Endothelial cell of umbilical vein (primary cell): ENCODE measurements at places on chromosomes 12 and 14. TPM values are rescaled to one million over a fixed set of nuclear protein-coding genes. Genes with fewer than 3 reads are reported as not detected.

GRCh38 chr12:79012636-79013035, 148.1 kb downstream of the SYT1 start:
- H3K4me3 ChIP-seq = no peak overlapping the region
- no peaks in the 10 kb centered on the region for H3K4me1 ChIP-seq
- no peak overlapping the region for H3K27ac ChIP-seq

DNA sequence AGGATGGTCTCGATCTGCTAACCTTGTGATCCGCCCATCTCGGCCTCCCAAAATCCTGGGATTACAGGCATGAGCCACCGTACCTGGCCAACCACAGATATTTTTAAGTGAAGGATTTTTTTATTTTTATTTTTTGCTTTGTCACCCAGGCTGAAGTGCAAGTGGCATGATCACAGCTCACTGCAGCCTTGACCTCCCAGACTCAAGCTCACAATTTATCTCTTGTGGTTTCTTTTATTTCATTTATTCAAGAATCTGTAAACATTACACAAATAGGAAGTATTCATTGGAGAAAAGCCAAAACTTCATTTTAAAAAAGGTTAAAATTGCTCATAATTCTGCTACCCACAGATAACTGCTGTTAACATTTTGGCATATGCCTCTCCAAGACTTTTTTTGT, 13.3 kb downstream of the MOAP1 start:
- no peak overlapping the region for H3K27ac ChIP-seq
- H3K4me3 ChIP-seq = no peak overlapping the region
- no peaks in the 10 kb centered on the region for H3K4me1 ChIP-seq
- no peak for DNase-seq
- no peaks in the 10 kb centered on the region for H3K27me3 ChIP-seq

- H3K4me1 ChIP-seq = no peaks in the 10 kb centered on the region
- H3K27me3 ChIP-seq = no peaks in the 10 kb centered on the region
- no peak overlapping the region for H3K4me3 ChIP-seq
- DNase-seq = no peak
Observed at GRCh38 chr14:23430723-23431085, 4.8 kb downstream of the MYH7 start.

GRCh38 chr14:66709291-66709690, 201.3 kb downstream of the GPHN start:
- no peaks in the 10 kb centered on the region for H3K36me3 ChIP-seq
- DNase-seq = peak; percentile 52
- no peak overlapping the region for H3K4me3 ChIP-seq
- H3K27me3 ChIP-seq = no peaks in the 10 kb centered on the region

DNA sequence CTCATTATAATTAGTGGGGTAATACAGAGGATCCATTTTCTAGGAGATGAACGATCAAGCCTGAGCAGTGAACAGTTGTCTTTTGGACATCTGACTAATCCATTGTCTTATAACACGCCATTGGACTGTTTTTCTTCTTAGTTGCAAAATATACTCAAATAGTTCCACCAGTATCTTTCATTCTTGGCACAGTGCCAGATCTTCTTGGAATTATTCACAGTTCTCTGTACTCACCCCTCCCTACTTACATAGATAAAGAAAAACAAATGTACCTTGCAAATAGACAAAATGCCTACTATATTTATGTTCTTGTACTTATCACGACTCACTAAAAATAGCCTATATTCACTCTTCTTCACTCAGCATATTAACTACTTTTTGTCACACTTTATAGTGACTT, 3.8 kb downstream of the CBLN3 start:
- H3K27me3 ChIP-seq = no peaks in the 10 kb centered on the region
- peaks cover 48% of the 10 kb centered on the region for H3K4me1 ChIP-seq
- DNase-seq = peak; percentile 83
- H3K36me3 ChIP-seq = no peaks in the 10 kb centered on the region

- H3K4me1 ChIP-seq = no peaks in the 10 kb centered on the region
- H3K4me3 ChIP-seq = no peak overlapping the region
- no peak overlapping the region for H3K27ac ChIP-seq
- no peak for DNase-seq
Observed at GRCh38 chr12:66044731-66045130, 85.8 kb downstream of the LLPH start.

GRCh38 chr12:18681818-18682217, 56.0 kb downstream of the PLCZ1 start:
- no peak overlapping the region for H3K4me3 ChIP-seq
- DNase-seq = no peak
- H3K27me3 ChIP-seq = no peaks in the 10 kb centered on the region
- no peaks in the 10 kb centered on the region for H3K36me3 ChIP-seq
- H3K27ac ChIP-seq = no peak overlapping the region
- no peaks in the 10 kb centered on the region for H3K4me1 ChIP-seq

DNA sequence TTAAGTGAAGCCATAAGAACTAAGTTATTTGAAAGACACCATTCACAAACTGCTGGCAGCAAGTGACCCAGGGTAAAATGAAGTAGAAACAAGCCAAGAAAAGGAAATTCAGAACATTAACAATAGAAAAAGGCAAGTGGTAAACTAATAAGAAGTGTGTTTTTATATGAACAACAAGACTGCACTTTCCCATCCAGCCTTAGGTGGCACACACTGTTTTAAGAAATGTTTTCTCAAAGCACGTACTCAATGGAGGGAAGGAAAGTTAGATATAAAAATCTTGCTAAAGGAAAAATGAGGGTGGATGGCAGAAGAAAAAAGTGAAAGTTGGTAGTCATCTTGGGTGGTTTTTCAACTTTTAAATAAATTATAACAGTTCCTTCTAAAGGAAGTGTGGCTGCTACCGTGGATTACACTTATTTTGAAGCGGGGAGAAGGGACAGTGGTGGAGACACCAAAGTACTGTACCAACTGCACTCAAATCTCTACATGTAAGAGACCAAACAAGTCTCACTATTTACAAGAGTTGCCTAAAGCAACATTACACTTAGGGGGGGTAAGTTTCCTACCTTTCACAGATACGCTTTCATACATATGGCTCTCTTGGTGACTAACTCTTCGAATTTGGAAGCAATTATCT, 58.8 kb downstream of the SEL1L start:
- H3K27ac ChIP-seq = no peak overlapping the region
- H3K27me3 ChIP-seq = no peaks in the 10 kb centered on the region
- no peak overlapping the region for H3K4me3 ChIP-seq
- H3K4me1 ChIP-seq = no peaks in the 10 kb centered on the region
- peaks cover 15% of the 10 kb centered on the region for H3K36me3 ChIP-seq
- DNase-seq = no peak

DNA sequence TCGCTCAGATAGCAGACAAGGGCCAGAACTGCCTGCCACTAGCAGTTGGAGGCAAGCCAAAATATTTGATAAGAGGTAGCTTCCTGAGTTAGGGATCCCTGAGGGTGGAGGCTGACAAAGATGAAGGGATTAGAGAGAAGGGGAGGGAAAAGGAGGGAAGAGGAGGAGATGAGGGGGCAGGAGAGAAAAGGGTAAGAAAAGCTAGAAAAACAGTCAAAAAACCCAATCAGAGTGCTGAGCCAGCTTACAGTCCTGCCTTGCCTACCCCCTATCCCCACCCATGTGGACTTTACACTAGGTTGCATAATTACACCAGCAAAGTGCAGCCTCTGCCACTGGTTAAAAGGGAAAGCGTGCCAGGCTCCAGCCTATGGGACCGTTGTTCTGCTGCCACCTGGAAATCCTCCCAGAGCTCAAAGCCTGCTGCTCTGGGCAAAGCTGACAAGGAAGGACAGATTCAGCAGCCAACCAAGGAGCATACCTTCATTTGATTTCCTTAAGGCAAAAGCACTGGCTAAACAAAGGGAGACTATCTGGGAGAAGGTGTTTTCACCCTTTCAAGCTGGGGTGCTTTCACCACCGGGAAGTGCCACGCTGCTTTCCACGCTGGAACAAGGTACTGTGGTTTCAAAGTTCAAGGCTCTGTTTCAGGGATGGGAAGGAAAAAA, 3.8 kb upstream of the NUMB start:
- H3K4me1 ChIP-seq = peaks cover 79% of the 10 kb centered on the region
- peak; percentile 44 for DNase-seq
- no peaks in the 10 kb centered on the region for H3K36me3 ChIP-seq
- no peak overlapping the region for H3K4me3 ChIP-seq

GRCh38 chr12:75672200-75672599, 160.8 kb upstream of the KRR1 start:
- no peaks in the 10 kb centered on the region for H3K4me1 ChIP-seq
- DNase-seq = no peak
- H3K27me3 ChIP-seq = no peaks in the 10 kb centered on the region
- H3K36me3 ChIP-seq = no peaks in the 10 kb centered on the region

- DNase-seq = no peak
- H3K36me3 ChIP-seq = no peaks in the 10 kb centered on the region
- H3K4me1 ChIP-seq = no peaks in the 10 kb centered on the region
- H3K4me3 ChIP-seq = no peak overlapping the region
- H3K27ac ChIP-seq = no peak overlapping the region
- no peaks in the 10 kb centered on the region for H3K27me3 ChIP-seq
Observed at GRCh38 chr12:25942709-25943108, 15.8 kb upstream of the RASSF8 start.

- H3K27me3 ChIP-seq = no peaks in the 10 kb centered on the region
- H3K4me1 ChIP-seq = peaks cover 20% of the 10 kb centered on the region
- no peak overlapping the region for H3K4me3 ChIP-seq
- no peak for DNase-seq
- H3K36me3 ChIP-seq = no peaks in the 10 kb centered on the region
Observed at GRCh38 chr12:45227316-45228067, 11.6 kb downstream of the ANO6 start.

DNA sequence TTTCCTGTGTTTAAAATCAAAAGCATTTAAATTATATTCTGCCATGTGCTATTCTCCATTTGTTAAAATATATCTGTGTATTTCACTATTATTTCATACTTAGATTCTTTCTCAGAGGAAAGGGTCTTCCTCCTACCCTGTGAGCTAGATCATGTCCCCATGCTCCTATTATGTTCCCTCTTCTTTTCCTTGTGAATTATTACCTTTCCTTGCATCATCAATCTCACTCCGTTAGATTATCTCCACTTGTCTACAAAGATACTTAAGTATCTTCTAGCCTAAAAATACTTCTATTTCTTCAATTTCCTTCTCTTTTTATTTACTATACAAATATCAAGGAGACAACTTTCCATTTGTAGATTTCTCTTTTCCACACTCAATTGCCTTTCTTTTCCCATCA, 146.5 kb downstream of the FOXG1 start:
- no peaks in the 10 kb centered on the region for H3K36me3 ChIP-seq
- DNase-seq = no peak
- no peaks in the 10 kb centered on the region for H3K4me1 ChIP-seq

DNA sequence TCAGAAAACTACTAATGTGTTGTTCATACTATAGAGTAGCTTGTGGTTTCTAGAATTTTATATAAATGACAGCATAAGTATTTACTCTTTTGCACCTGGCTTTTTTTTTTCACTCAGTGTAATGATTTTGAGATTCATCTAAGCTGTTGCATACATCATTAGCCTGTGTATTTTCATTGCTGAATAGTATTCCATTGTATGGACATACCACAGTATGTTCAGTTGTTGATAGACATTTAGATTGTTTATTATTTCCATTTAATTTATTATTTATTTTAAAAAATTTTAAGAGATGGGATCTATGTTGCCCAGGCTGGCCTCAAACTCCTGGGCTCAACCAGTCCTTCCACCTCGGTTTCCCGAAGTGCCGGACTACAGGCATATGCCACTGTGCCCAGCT, 80.0 kb downstream of the IFT43 start:
- H3K36me3 ChIP-seq = no peaks in the 10 kb centered on the region
- no peaks in the 10 kb centered on the region for H3K4me1 ChIP-seq
- no peak overlapping the region for H3K4me3 ChIP-seq
- H3K27me3 ChIP-seq = no peaks in the 10 kb centered on the region

- H3K4me1 ChIP-seq = peaks cover 21% of the 10 kb centered on the region
- no peaks in the 10 kb centered on the region for H3K27me3 ChIP-seq
- H3K36me3 ChIP-seq = no peaks in the 10 kb centered on the region
- DNase-seq = no peak
- peak overlapping the region; percentile 69 for H3K27ac ChIP-seq
Observed at GRCh38 chr14:92510972-92511371, 2.6 kb upstream of the RIN3 start.

- peaks cover 4% of the 10 kb centered on the region for H3K4me1 ChIP-seq
- H3K36me3 ChIP-seq = no peaks in the 10 kb centered on the region
- no peak for DNase-seq
- H3K27me3 ChIP-seq = no peaks in the 10 kb centered on the region
Observed at GRCh38 chr12:124641591-124641990, 74.2 kb upstream of the NCOR2 start.

DNA sequence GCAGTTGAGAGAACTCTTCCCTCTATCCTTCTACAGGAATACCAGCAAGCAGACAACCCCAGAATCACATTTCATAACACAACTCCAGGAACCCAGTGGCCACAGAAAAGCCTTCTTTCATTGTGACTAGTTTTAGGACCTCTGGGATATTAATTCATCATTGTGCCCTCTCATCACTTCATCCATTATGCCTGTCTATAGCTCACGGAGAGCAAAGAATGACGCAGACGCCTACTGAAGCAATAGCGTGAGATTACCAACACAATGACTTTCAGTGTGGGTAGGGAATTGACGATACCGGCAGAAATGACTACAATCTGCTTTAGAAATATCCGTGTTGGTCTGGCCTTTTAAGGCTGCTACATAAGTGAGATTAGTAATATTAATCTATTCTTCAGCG, 158.1 kb upstream of the FOXG1 start:
- H3K4me1 ChIP-seq = no peaks in the 10 kb centered on the region
- peaks cover 3% of the 10 kb centered on the region for H3K27me3 ChIP-seq
- H3K27ac ChIP-seq = no peak overlapping the region
- no peaks in the 10 kb centered on the region for H3K36me3 ChIP-seq
- H3K4me3 ChIP-seq = no peak overlapping the region

- no peaks in the 10 kb centered on the region for H3K27me3 ChIP-seq
- H3K27ac ChIP-seq = peak overlapping the region; percentile 81
- H3K4me1 ChIP-seq = peaks cover 34% of the 10 kb centered on the region
- H3K4me3 ChIP-seq = no peak overlapping the region
Observed at GRCh38 chr12:49698619-49699545, 8.3 kb downstream of the FMNL3 start.

Gene MTHFD1
- total RNA-seq = 104 and 114 TPM in 2 replicates

Gene GARIN6
- not detected in 2 replicates for total RNA-seq

Gene DLGAP5
- total RNA-seq = 83.2 and 83.5 TPM in 2 replicates

Gene KIAA0586
- total RNA-seq = 25.9 and 29.2 TPM in 2 replicates

Gene BRAP
- 16.5 and 18.6 TPM in 2 replicates for total RNA-seq

Gene DPPA3
- not detected in 2 replicates for total RNA-seq

Gene FAIM2
- total RNA-seq = 0.12 TPM in 1 of 2 replicates, not detected in the other

Gene TOMM20L
- not detected in 2 replicates for total RNA-seq
